Occipital lobe (tissue), 3 donors: ENCODE measurements at places on chromosomes 2 and 18. TPM values are rescaled to one million over a fixed set of nuclear protein-coding genes. Genes with fewer than 3 reads are reported as not detected.

GRCh38 chr18:12422936-12423335, 15.2 kb downstream of the PRELID3A start:
- DNase-seq, result no peak

DNA sequence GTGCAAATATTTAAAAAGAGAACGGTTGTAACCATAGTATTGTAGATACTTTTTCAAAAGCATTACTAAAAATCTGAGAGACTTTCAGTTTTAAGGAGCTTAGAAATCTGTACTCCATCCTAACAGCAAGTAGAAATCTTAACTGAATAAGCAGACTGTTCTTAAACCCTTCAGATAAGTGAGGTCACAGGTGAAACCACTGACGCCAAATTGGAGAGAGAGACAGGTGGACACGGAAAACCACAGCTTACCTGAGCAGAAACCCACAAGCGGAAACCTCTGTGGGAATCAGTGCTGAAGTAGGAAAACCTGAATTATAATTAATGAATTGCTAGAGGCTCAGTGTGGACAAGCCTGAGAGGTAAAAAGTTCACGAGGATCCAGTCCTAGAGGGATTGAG, 959.4 kb upstream of the CELF4 start:
- no peak for DNase-seq

Gene AFF3
- total RNA-seq, result 105 TPM

Gene UGT1A4
- not detected for total RNA-seq

Gene HRH4
- not detected for total RNA-seq
